Bone marrow (tissue), 2 donors: ENCODE measurements at places on chromosomes 2 and 18.

DNA sequence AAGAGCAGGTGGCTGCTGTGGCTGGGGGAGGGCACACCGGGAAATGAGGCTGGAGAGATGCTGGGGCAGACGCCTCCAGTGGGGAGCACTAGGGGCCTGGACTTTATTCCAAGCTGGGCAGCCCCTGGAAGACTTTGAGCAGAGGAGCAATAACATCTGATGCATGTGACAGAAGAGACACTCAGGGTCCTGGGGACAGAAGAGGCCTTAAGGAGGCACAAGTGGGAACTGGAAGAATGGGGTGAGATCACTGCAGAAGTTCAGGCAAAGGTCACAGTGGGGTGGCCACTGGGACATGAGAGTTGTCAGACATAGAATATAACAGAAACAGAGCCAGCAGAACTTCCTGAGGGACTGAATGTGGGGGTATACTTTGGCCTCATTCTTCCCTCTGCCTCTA, 24.0 kb downstream of the TGFA start:
- no peak for DNase-seq

DNA sequence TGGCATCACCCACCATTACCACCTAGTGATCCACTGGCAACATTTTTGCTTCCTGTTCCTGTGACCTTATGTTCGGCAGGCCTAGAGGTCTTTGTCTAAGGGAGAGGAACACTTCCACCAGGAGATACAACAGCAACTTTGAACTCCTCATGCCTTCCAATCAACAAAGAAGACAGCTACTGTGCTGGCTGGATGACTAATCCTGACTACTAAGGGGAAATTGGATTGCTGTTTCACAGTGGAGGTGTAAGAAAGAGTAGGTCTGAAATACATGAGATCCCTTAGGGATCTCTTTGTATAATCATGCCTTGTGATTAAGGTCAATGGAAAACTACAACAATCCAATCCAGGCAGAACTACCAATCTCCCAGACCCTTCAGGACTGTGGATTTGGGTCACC, 45.2 kb downstream of the EIF2AK3 start:
- no peak for DNase-seq

- DNase-seq = no peak
These were observed 64.6 kb downstream of the COLEC12 start for GRCh38 chr18:435940-436339.

- no peak for DNase-seq
These were observed 599.1 kb upstream of the FSHR start for GRCh38 chr2:49753344-49753985.

DNA sequence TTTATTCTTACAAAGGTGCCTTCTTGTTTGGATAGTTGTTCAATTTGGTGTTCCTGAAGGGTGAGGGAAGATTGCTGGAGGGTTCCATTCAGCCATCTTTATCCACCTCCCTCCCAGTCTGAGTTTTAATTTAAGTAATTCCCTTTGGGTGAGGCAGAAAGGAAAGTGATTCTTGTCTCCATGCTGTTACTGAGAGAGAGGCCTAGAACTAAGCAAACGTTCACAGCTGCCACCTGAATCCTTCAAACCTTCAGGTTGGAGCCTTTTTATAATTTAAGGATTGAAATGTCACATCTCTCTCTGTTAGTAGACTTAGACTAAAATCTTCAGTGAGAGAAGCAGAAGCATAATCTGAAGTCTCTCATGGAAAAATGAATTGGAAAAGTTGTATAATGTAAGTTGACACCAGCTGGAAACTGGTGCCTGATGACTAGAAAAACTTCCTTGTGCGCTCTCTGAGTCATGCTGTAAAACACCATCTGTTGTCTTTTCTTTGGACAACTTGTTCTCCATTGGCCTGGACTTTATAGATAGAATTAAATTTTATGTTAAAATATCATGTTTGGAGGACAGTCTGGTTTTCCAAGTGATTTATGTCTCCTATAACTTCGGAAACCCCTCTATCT, 14.6 kb downstream of the STRADB start:
- no peak for DNase-seq

DNA sequence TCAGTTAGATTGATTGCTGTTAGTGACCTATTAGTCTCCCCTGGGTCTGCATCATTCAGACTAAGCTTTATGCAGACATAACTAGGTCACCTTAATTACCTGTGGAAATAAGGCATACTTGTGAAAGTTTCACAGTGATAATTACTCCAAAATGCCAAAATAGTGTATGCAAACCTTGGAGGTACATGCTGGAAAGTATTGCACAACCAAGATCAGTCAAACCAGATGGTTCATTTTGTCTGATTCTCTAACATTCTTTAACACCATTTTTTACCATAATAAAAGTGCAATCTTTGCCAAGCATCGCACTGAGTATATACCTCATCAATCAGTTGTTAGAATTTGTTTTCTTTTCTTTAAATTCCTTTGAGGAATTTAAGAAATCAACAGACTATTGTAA, 186.3 kb upstream of the TMEFF2 start:
- no peak for DNase-seq

DNA sequence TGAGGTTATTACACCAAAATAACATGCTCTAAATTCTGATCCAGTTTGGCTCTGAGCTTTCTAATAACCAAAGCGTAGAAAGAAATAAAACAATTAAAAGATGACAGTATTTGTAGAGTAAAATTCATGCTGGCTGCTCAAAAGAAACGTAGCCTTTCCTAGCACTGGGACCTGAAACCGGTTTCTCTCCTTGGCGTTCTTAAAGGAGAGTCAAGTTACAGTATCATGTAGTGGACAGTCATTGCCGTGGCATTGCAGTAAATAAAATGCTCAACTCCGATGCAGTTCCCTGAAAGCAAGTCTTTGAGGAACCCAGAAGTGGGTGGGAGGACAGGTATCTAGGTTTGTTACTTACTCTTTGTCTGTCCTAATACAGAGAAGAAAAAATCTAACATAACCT, 52.7 kb upstream of the ITM2C start:
- no peak for DNase-seq

- DNase-seq = no peak
These were observed 565.5 kb upstream of the CHAC2 start for GRCh38 chr2:53202063-53202462.

DNA sequence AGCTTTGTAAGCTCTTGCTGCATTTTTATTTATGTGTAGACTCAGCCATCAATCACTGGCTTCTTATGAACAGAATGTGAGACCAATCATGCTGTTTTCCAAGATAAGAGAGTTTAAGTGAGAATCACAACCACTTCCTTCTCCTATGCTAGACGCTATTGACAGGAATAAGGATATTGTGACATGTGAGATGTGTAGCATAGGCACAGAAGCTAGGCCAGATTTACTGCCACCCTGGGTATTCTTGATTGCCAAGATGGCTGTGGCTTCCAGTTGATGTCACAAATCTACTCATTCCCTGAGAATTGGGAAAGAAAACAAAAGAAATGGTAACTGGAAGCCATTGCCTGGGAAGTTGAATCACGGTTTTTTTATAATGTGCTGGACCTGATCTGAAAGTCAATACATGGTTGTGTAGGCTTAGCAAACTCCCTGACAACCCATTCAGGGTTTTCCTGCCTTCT, 49.9 kb downstream of the RAB27B start:
- no peak for DNase-seq
